ENCODE measurements at places on chromosomes 3 and 15. TPM values are rescaled to one million over a fixed set of nuclear protein-coding genes. Genes with fewer than 3 reads are reported as not detected.

SH2D7 gene
- total RNA-seq = not detected

DNA sequence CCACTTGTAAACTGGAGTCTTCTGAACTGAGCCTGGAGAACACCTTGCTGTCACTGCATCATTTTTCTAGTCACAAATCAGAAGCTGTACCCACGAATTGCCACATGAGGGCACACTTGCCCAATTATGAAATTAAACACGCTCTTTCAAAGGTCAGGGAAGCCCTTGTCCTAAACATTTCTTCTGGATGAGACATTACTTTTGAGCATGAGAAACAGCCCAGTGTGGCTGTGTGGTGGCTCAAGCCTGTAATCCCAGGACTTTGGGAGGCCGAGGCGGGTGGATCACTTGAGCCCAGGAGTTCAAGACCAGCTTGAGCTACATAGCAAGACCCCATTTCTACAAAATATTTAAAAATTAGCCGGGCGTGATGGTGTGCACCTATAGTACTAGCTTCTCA lies 27.5 kb upstream of the CFAP161 start:
- H3K36me3 ChIP-seq = no peaks in the 10 kb centered on the region
- no peak overlapping the region for H3K4me3 ChIP-seq
- H3K4me1 ChIP-seq = no peaks in the 10 kb centered on the region
- no peak overlapping the region for H3K27ac ChIP-seq

LRRC34 gene
- 2.2 TPM for total RNA-seq

IL17RC gene
- 42.1 TPM for total RNA-seq

ZBTB20 gene
- total RNA-seq = 32.9 TPM

SCN11A gene
- total RNA-seq = under 0.01 TPM

GOLGA6L22 gene
- total RNA-seq = not detected

DNA sequence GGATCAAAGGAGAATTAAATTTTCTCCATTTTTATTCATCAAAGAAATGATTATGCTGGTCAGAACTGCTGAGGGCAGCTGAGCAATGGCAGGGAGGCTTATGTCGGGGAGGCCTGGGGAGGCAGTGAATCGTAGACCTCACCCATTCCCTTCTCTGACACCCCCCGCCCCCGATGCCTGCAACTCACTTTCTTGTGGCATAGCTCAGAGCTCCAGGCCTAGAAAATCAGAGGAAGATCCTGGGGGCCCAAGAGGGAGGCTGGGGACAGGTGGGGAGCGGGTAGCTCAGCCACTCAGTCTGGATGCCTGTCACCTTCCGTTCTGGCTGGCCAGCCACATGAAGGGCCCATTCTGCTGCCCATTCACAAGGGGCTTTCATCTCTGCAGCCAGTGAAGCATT lies 1.1 kb upstream of the DNAH1 start:
- no peak overlapping the region for H3K4me3 ChIP-seq
- peak; percentile 52 for DNase-seq
- peaks cover 21% of the 10 kb centered on the region for H3K4me1 ChIP-seq
- no peaks in the 10 kb centered on the region for H3K36me3 ChIP-seq

AADACL2 gene
- total RNA-seq = not detected

GRCh38 chr3:49568965-49569364 lies 14.7 kb downstream of the BSN start:
- H3K4me1 ChIP-seq = no peaks in the 10 kb centered on the region
- peaks cover 19% of the 10 kb centered on the region for H3K27me3 ChIP-seq
- H3K27ac ChIP-seq = no peak overlapping the region

DNA sequence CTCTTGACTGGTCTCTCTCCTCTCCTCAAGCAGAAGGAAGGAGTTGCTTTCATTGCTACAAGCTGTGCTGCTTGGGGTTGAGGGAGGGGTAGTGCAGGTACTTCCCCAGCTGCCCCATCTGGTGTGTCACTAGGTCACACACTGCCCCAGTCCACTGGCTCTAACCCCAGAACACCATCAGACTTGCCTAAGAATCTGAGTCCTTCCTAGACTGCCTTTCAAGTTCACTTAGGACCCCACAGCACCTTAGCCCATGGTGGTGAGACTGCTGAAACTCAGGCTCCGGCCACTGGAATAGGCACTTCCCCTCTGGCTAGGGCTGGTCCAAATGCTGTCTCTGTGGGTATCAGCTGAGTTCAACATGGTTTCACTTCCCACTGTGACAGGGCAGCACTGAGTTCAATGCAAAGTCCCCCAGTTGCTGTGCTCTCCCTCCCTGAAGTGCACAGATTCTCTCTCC lies 279.7 kb upstream of the GOLGA6L4 start:
- no peak for DNase-seq
- H3K27me3 ChIP-seq = no peaks in the 10 kb centered on the region
- no peaks in the 10 kb centered on the region for H3K36me3 ChIP-seq
- no peak overlapping the region for H3K27ac ChIP-seq

- no peak overlapping the region for H3K27ac ChIP-seq
- H3K27me3 ChIP-seq = peaks cover 3% of the 10 kb centered on the region
- no peaks in the 10 kb centered on the region for H3K36me3 ChIP-seq
- no peaks in the 10 kb centered on the region for H3K4me1 ChIP-seq
- no peak for DNase-seq
These were observed 37.4 kb downstream of the CFAP92 start for GRCh38 chr3:128956440-128956839.

DNA sequence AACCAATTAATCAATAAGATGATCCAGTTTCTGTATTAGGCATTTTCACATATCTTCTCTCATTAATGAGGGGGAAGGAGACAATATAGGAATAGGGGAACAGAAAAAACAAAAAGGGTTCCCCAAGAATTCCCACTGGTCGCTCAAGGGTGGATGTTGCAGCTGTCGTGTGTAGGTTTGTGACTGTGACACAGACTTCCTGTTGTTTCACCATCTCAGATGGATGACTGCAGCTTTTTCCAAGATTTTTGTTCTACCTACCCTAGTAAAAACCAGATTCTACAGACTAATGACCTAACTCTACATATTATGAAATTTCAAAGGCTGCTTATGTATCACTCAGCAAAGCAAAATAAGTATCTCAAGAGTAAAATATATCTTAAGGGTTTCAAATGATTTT lies 73.7 kb upstream of the MB21D2 start:
- H3K4me1 ChIP-seq = no peaks in the 10 kb centered on the region
- H3K4me3 ChIP-seq = no peak overlapping the region
- H3K36me3 ChIP-seq = no peaks in the 10 kb centered on the region
- no peak overlapping the region for H3K27ac ChIP-seq
- no peaks in the 10 kb centered on the region for H3K27me3 ChIP-seq
- DNase-seq = no peak

PIGBOS1 gene
- total RNA-seq = 10.5 TPM

PLXNB1 gene
- 33.7 TPM for total RNA-seq

GRCh38 chr3:129278966-129279906 lies 566 bp downstream of the HMCES start:
- peak overlapping the region; percentile 81 for H3K4me3 ChIP-seq
- DNase-seq = peak; percentile 92
- H3K4me1 ChIP-seq = peaks cover 17% of the 10 kb centered on the region
- H3K27ac ChIP-seq = peak overlapping the region; percentile 77
- H3K27me3 ChIP-seq = no peaks in the 10 kb centered on the region
- peaks cover 35% of the 10 kb centered on the region for H3K36me3 ChIP-seq

- H3K4me1 ChIP-seq = no peaks in the 10 kb centered on the region
- H3K27me3 ChIP-seq = no peaks in the 10 kb centered on the region
- H3K4me3 ChIP-seq = no peak overlapping the region
- H3K27ac ChIP-seq = no peak overlapping the region
- H3K36me3 ChIP-seq = no peaks in the 10 kb centered on the region
These were observed 130.8 kb downstream of the VPS8 start for GRCh38 chr3:184942735-184943134.

DNA sequence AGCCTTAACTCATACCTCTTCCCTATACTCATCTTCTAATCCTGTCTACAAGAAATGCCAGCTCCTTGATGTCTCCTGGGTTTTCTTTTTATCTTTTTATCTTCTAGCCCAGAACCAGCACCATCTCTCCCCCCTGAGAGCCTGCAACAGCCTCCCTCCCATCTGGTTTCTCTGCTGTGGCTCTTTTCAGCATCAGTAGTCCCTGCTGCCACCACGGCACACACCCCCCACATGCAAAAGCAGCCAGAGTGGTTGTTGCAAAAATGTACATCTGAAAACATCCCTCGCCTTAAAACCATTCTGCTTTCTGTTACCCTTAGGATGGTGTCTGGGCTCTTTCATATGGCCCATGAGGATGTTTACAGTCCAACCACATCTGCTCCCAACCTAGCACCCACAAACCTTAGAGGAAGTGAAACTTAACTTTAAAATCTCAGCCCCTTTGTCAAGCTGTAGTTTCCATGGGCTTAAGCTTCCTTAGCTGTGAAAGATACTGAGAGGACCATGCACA lies 775 bp downstream of the TTC21A start:
- H3K27ac ChIP-seq = peak overlapping the region; percentile 95
- no peaks in the 10 kb centered on the region for H3K27me3 ChIP-seq
- peaks cover 6% of the 10 kb centered on the region for H3K36me3 ChIP-seq
- H3K4me3 ChIP-seq = peak overlapping the region; percentile 99
- H3K4me1 ChIP-seq = peaks cover 18% of the 10 kb centered on the region
- DNase-seq = no peak

CYP8B1 gene
- total RNA-seq = not detected

GRCh38 chr3:196660381-196661166 lies 21.1 kb downstream of the NRROS start:
- peaks cover 3% of the 10 kb centered on the region for H3K4me1 ChIP-seq
- H3K36me3 ChIP-seq = no peaks in the 10 kb centered on the region
- H3K27ac ChIP-seq = no peak overlapping the region
- peaks cover 4% of the 10 kb centered on the region for H3K27me3 ChIP-seq
- DNase-seq = no peak

GRCh38 chr3:48598323-48599076 lies 3.4 kb upstream of the COL7A1 start:
- H3K4me3 ChIP-seq = peak overlapping the region; percentile 38
- H3K36me3 ChIP-seq = peaks cover 52% of the 10 kb centered on the region

DNA sequence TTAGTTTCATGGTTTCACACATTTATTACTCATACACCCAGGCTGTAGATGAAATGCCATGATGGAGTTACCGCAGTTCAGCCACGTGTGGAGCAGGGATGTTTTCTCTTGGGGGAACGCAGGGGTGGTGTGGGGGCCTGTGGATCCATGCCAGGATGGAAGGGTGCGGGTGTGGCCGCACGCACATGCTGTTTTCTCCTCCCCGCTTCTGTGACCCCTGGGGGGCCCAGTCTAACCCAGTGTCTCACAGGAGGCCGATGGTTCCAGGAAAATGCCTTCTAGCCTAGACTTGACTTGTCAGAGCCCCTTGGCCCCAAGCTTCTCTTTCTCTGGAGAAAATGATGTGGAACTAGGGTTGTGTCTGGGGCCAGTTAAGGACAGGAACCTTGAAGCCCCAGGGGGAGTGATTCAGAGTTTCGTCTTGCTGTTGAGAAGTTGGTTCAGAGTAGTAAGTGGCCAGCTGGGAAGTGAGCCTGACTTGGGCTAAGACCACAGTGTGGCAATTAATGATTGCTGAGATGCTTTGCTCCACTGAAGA lies 240.4 kb upstream of the BHLHE40 start:
- H3K27ac ChIP-seq = peak overlapping the region; percentile 70
- H3K36me3 ChIP-seq = no peaks in the 10 kb centered on the region
- no peaks in the 10 kb centered on the region for H3K27me3 ChIP-seq
- H3K4me1 ChIP-seq = peaks cover 38% of the 10 kb centered on the region

IGDCC3 gene
- not detected for total RNA-seq

DNA sequence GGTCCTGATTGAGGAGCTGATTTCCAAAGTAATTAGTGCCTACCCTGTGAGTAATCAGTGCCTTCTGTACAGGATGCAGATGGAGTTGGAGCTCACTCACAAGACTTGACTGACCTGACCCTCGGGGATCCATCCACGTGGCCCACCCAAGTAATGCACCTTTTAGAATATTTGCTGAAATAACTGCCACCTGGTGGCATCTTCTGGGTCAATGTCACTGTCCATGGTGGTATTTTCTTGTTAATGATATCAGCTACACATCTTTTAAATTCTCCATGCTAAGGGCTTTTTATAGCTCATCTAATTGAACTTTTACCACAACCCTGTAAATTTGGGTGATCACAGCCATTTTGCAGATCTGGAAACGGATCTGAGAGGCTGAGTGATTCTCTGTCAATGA lies 74.3 kb upstream of the ANKRD34C start:
- peaks cover 29% of the 10 kb centered on the region for H3K27me3 ChIP-seq
- no peaks in the 10 kb centered on the region for H3K36me3 ChIP-seq
- H3K4me3 ChIP-seq = no peak overlapping the region

GRCh38 chr15:89143503-89144162 lies 55.4 kb downstream of the ABHD2 start:
- peak overlapping the region; percentile 37 for H3K27ac ChIP-seq
- peaks cover 20% of the 10 kb centered on the region for H3K36me3 ChIP-seq
- no peak overlapping the region for H3K4me3 ChIP-seq
- no peaks in the 10 kb centered on the region for H3K27me3 ChIP-seq

BMF gene
- 8.0 TPM for total RNA-seq

IL16 gene
- 6.5 TPM for total RNA-seq

DNA sequence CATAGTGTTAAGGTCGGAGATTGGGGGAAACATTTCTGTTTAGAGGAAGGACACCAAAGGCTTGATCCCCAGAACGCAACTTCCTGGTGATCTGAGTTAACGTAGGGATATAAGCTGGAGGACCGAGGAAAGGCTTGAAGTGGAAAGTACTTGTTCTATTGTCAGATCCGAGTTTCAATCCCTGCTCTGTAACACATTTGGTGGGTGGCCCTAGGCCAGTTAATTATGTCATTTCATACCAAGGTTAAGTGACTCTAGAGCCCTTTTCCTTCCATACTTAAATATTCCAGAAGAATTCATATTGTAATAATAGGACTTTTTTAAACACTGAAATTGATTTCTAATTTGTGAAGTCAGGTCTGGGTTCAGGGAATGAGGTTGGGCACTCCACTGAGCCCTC lies 80.9 kb downstream of the RPLP1 start:
- H3K4me1 ChIP-seq = peaks cover 8% of the 10 kb centered on the region
- peaks cover 22% of the 10 kb centered on the region for H3K27me3 ChIP-seq
- H3K36me3 ChIP-seq = no peaks in the 10 kb centered on the region
- no peak overlapping the region for H3K27ac ChIP-seq
- DNase-seq = no peak

GRCh38 chr3:4376499-4376898 lies 73.3 kb downstream of the SETMAR start:
- H3K36me3 ChIP-seq = no peaks in the 10 kb centered on the region
- H3K4me3 ChIP-seq = no peak overlapping the region
- no peak overlapping the region for H3K27ac ChIP-seq
- no peaks in the 10 kb centered on the region for H3K4me1 ChIP-seq
- DNase-seq = peak; percentile 30
- no peaks in the 10 kb centered on the region for H3K27me3 ChIP-seq

DNA sequence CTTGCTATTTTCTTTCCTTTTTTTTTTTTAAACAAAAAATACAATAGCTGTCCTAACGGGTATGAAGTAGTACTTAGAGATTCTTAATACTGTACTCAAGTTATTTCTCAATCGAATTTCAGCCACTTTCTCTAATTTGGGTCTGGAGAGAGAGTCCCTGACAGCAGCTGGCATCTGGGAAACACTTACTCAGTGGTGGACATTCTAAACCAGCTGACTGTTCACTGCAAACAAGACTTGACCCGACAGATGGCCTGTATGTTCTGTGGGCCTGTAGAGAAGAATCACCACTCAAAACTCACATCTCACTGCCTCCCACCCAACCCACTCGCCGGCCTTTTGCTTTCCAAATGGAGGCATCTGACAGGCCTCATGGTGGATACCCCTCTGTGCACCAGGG lies 199.6 kb downstream of the ATP10A start:
- H3K27me3 ChIP-seq = peaks cover 9% of the 10 kb centered on the region
- no peak overlapping the region for H3K4me3 ChIP-seq
- no peaks in the 10 kb centered on the region for H3K4me1 ChIP-seq
- H3K27ac ChIP-seq = no peak overlapping the region
- no peaks in the 10 kb centered on the region for H3K36me3 ChIP-seq

Data from osteoblast (primary cell).